NCI-H2081 treated with DMSO at 0.1 percent for 48 hours (cell line): ENCODE measurements at places on chromosomes 6 and 20.

GRCh38 chr6:53035549-53036213, 29.5 kb upstream of the FBXO9 start:
- no peak for DNase-seq

DNA sequence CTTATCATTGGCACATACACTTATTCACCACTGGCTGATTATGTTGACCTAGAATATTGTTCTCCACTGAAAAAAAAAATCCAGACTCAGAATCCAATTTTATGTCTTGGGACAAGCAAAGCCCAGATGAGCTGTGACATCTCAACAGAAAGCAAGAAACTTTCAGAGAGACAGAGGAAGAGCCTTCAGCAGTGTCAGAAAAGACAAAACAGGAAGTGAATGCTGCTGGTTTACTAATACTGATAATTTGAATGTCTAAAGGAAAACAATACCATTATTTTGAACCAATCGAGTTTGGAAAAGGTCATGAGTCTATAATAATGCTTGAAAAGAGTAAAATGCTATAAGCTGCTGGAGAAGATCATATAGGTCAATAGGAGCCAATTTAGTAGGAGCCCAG, 179.8 kb upstream of the RIMS1 start:
- no peak for DNase-seq

DNA sequence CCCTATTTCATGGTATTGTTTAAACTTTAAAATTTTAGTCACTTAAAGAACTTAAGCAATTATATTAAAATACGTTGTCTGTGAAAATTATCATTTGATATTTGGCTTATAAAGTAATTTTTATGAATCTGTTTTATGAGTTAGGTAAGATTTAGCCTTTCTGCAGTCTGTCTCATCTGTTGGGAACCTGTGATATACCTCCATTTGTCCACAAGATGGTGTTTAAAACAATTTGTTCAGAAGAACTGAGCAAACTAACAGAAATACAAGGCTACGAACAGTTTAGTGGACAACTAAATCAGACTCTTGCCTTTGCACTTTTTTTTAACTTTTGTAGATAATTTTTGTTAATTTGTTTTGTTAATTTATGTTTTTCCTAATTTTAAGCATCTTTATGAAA, 92.4 kb downstream of the COL9A1 start:
- DNase-seq = no peak

GRCh38 chr6:85764844-85765243, 122.2 kb upstream of the SYNCRIP start:
- DNase-seq = no peak

GRCh38 chr20:63457737-63458136, 14.7 kb downstream of the KCNQ2 start:
- no peak for DNase-seq
